ENCODE measurements at places on chromosomes 2 and 18.

GRCh38 chr2:188382107-188382506 is 90.4 kb downstream of the GULP1 start:
- DNase-seq = no peak

DNA sequence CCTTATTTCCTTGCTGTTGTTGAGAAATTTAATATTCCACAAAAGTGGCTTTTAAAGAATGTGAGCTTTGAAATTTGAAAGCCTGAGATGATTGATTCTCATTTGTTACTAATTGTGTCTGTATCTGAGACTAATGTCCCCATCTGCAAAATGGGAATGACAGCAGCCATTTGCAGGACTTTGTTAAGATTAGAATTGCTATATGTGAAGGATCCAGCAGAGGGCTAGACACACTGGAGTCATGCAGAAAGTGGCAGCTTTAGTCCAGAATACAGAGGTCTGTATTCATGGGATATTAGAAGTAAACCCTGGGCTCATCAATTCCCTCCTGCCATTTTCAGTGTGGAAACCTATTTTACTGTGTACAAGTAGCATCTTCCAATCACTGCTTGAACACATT is 296.5 kb upstream of the GYPC start:
- DNase-seq = peak; percentile 10

DNA sequence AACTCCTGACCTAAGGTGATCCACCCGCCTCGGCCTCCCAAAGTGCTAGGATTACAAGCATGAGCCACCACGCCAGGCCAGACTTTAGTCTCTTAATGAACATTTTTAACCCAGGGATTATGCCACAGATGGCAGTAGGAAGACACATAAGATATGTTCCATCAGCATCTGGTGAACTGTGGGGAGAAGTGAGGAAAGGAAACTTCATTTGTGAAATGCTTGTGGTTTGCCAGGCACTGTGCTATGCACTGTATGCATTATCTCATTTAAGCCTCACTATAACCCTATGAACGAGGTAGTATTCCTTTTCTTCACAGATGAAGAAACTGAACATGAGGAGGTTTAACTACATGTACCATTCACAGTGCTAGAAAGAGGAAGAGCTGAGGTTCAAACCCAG is 29.3 kb downstream of the PTRHD1 start:
- DNase-seq = no peak

- DNase-seq = no peak
Measured at GRCh38 chr18:12315490-12315889, 7.4 kb downstream of the TUBB6 start.

- DNase-seq = no peak
Measured at GRCh38 chr2:230697676-230698075, 15.0 kb upstream of the CAB39 start.

GRCh38 chr2:162731917-162732804 is 106.4 kb downstream of the KCNH7 start:
- DNase-seq = no peak

- peak; percentile 76 for DNase-seq
Measured at GRCh38 chr2:201465524-201465971, 14.0 kb downstream of the STRADB start.

GRCh38 chr2:108449410-108450130 is 564 bp downstream of the GCC2 start:
- DNase-seq = peak; percentile 26

GRCh38 chr2:168814046-168814445 is 11.6 kb downstream of the NOSTRIN start:
- DNase-seq = no peak

DNA sequence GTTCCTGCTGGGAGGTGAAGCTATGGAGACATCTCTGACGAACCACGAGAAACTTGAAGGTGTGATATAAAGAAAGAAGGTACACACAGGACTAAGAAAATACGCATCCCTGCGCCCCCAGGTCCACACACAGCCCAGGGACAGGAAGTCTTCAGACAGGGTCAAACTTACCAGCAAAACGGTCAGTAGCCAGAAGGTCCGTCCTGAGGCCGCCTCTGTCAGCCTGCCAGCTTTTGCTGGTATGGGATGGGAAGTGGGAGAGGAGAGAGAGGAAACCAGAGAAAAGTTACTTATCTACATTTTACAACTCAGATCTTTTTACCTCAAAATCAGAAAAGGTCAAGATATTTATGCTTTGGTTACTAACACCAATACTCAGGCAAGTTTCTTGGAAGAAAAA is 47.2 kb downstream of the HDLBP start:
- no peak for DNase-seq

DNA sequence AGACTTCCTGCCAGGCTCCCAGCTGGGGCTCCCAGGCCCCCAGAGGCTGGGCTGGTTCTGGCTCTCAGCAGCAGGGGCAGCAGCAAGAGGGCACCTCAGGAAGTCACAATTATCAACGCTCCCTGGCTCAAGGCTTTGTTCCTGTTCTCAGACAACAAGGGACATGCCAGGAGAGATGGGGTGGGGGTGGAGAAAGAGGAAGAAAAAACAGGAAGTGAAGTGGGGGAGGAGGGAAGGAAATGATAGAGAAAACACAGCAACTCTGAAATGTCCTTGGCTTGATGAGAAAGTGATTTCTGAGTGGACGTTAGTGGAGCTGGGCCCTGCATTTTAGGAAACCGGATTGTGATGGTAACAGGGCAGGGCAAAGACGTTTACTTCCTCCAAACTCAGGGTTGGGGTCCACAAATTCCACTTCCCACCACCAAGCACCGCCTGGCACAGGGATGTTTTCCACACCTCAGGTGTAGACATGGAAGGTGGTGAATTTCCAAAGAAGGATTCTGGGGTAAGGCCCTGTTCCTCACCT is 40.4 kb downstream of the CYRIA start:
- peak; percentile 82 for DNase-seq

- no peak for DNase-seq
Measured at GRCh38 chr2:3598912-3599854, 4.3 kb downstream of the COLEC11 start.

DNA sequence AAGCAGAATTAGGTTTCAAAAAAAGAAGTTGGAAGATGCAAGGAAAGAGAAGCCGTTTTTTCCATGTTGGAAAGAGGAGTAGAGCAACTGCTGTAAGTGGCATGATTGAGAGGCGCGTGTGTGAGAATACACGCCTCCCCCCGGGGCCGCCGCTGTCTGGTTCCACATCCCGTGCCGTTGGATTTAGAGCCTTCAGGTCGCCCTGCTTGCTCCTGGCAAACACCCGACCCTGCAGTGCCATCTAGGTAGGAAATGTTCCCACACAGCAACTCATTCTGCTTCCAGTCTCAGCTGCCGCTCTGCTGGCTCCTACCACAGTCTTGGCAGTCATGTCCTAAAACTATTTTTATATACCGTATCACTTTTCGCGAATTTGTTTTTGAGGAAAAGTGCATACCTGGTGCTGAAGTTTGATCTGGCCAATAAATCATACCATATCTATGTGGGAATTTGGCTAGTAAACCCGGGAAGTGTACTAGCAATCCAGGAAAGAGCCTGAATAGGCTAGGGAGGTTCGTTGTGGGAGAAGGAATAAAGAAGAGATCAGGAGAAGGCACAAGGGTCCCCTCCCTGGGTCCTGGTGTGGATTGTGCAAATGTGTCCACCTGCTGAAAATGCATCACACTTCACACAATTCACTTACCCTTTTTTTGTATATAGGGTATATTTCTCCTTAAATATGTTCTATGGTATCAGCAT is 372.7 kb downstream of the FBXO15 start:
- DNase-seq = no peak

- no peak for DNase-seq
Measured at GRCh38 chr2:221444106-221444505, 128.0 kb downstream of the EPHA4 start.

DNA sequence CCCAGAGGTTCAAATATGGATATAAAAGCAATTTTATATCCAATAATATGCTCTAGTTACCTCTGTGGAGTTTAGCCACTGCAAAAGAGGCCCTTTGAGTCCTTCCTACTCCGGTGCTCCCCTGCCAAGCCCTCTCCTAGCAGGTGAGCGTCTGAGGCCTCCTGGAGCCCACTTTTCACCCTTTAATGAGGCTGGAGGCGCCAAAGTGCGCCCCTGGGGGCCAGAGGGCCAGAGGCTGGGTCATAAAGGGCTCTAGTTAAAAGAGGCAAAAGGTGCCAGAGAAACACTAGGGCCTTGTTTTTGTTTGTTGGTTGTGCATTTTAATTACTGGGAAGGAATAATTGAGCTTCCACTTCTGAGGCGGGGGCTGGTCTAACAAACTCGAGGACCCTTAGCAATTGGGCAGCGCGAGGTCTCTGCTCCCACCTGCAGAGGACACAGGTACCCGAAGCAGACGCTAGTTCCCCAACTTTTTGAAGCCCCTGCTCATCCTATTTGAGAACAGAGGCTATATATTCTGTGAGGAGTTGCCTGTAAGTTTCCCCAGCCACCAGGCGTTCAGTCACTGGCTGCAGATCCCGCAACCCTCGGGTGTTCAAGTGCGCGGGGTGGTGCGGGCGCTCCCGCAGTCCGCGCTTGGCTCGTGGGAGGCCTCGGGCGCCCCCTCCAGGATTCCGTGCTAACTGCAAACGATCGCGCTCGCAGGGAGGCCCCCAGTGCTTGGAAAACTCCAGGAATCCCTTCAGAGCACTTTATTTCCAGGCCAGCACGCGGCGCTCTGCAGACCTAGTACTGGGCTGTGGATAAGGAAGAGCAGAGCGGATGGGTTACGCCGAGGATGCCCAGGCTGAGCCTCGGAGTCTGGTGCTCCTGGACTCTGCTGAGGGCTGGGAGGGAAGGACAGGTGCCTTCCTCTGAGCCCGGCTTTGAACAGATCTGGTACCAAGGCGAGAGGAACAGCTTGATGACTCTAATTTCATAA is 14.1 kb downstream of the MSGN1 start:
- DNase-seq = peak; percentile 75

DNA sequence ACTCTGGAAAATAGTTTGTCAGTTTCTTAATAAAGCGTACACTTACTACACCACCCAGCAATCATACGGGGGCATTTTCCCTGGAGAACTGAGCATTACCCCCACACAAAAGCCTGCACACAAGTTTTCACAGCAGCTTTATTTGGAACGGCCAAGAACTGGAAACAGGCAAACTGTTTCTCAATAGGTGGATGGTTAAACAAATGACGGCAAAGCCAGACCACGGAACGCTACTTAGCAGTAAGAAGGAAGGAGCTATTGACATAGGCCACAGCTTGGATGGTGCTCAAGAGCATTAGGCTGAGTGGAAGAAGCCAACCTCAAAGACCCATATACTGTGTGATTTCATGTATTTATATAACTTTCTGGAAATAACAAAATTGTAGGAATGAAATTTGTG is 9.0 kb downstream of the MALL start:
- no peak for DNase-seq

- DNase-seq = no peak
Measured at GRCh38 chr2:237894986-237895543, 35.6 kb downstream of the RAMP1 start.

DNA sequence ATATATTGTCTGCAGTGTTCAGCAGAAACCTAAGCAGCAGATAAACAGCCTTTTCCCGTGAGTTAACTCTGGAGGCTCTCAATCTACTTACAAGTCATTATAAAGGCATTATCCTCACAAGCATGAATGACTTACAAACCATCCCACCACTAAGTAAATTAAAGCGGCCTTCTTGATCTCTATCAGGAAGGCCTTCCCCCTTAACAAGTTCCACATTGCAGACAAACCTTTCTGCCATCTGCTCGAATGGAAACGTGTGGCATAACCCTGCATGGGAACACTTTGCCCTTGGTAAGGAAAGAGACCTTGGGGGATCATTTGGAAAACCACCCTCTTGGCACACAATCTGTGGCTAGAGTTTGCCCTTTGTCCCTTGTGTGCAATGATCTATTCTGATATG is 199.5 kb downstream of the OSR1 start:
- no peak for DNase-seq

- no peak for DNase-seq
Measured at GRCh38 chr2:144836635-144837350, 316.9 kb upstream of the ZEB2 start.

GRCh38 chr18:11269257-11269656 is 119.9 kb upstream of the PIEZO2 start:
- DNase-seq = no peak

GRCh38 chr2:225008179-225008856 is 34.0 kb downstream of the DOCK10 start:
- DNase-seq = no peak

GRCh38 chr2:9952286-9952737 is 819 bp downstream of the GRHL1 start:
- no peak for DNase-seq

Data from pons (tissue), 1 donor.